ENCODE measurements at places on chromosomes 2 and 18.
A peak's percentile ranks its signal among the peaks of the same experiment; 100 is the strongest.

GRCh38 chr2:159905926-159906714, 108.1 kb upstream of the CD302 start:
- DNase-seq: no peak
- H3K4me1 ChIP-seq: peaks cover 15% of the 10 kb centered on the region
- H3K27ac ChIP-seq: no peak overlapping the region
- peaks cover 10% of the 10 kb centered on the region for H3K27me3 ChIP-seq
- H3K4me3 ChIP-seq: no peak overlapping the region
- no peaks in the 10 kb centered on the region for H3K36me3 ChIP-seq

- peaks cover 41% of the 10 kb centered on the region for H3K36me3 ChIP-seq
- H3K4me3 ChIP-seq: no peak overlapping the region
- peaks cover 9% of the 10 kb centered on the region for H3K4me1 ChIP-seq
- H3K27ac ChIP-seq: no peak overlapping the region
- DNase-seq: peak; percentile 13
These were observed 15.0 kb downstream of the KANSL3 start for GRCh38 chr2:96623116-96623515.

DNA sequence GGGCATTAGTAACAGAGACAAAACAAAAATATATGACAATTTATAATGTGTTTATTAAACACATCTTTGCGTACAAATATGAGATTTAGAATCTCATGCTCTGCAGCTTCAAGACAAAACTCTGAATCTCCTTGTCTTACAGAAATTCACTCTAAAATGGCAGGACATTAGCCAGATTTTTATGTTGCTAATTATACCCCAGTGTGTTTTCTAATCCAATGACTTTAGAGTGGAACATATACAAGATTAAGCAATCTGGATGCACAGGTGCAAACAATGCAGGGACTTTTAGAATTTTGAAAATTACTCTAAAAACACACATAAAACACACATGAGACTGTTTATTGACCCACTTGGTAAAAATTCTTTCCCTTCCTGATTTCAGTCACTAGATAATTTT, 85.9 kb downstream of the CALCRL start:
- no peak overlapping the region for H3K4me3 ChIP-seq
- DNase-seq: no peak
- no peak overlapping the region for H3K27ac ChIP-seq
- no peaks in the 10 kb centered on the region for H3K36me3 ChIP-seq
- H3K27me3 ChIP-seq: no peaks in the 10 kb centered on the region
- no peaks in the 10 kb centered on the region for H3K4me1 ChIP-seq

DNA sequence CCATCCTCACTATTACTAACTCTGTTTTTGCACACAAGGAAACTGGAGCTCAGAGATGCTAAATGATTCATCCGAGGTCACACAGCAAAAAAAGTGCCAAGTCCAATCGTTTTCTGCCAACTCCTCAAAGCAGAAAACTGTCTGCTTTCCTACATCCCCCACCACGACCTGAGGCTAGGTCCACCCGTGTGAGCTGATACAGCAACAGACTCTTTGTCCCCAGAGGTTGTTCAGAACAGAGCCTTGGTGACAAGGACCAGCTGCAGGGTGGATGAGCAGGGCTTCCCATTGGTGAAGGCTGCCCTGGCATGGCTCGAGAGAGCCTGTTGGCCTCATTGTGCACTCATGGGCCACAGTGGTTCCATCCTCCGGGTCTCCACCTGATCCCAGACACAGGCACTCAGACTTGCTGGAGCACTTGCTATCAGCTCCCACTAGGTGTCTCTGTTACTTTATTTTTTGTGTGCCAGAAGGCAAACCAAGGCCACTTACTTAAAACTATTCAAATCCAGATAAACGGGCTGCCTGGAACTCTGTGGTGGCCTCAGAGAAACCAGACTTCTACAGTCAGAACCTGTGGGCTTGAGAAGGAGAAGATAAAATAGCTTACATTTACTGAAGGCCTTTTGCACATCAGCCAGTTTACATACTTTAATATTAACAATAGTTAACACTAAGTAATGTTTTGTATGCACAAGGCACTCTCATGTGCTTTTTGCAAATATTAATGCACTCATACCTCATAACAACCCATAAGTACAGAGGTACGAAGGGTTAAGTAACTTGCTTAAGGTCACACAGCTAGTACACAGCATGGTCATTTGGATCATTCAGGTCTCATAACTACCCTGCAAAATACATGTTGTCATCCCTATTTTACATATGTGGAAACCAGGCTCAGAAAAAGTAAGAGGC, 62.9 kb upstream of the CTIF start:
- peaks cover 12% of the 10 kb centered on the region for H3K27me3 ChIP-seq
- no peak overlapping the region for H3K4me3 ChIP-seq
- no peak overlapping the region for H3K27ac ChIP-seq
- H3K36me3 ChIP-seq: no peaks in the 10 kb centered on the region
- DNase-seq: peak; percentile 80

- no peak overlapping the region for H3K4me3 ChIP-seq
- H3K4me1 ChIP-seq: peaks cover 1% of the 10 kb centered on the region
- no peaks in the 10 kb centered on the region for H3K36me3 ChIP-seq
- no peak for DNase-seq
- no peaks in the 10 kb centered on the region for H3K27me3 ChIP-seq
- no peak overlapping the region for H3K27ac ChIP-seq
These were observed 25.4 kb downstream of the SLC40A1 start for GRCh38 chr2:189555232-189555631.

DNA sequence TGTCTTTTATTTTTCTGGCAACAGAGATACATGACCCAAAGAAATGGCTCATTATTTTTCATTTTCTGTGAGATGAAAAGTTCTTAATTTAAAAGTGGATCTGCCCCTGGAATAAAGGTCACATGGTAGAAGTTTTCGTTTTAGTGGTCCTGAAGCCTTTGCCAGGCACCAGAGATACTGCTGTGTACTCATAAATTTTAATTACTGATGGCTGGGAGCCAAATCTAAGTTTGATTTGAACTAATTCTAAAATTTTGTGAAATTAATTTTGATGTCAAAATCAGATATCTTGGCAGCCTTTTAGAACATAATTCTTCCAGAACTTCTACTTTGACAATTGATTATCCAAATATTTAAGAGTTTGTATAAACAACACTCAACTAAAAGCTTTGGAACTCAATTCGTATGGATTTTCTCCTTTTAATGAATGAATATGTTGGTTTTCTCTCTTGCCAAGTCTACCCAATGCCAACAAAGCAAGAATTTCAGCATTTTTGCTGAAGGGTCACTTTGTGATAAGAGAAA, 128.5 kb upstream of the SP5 start:
- no peak for DNase-seq
- H3K4me3 ChIP-seq: no peak overlapping the region
- no peak overlapping the region for H3K27ac ChIP-seq

DNA sequence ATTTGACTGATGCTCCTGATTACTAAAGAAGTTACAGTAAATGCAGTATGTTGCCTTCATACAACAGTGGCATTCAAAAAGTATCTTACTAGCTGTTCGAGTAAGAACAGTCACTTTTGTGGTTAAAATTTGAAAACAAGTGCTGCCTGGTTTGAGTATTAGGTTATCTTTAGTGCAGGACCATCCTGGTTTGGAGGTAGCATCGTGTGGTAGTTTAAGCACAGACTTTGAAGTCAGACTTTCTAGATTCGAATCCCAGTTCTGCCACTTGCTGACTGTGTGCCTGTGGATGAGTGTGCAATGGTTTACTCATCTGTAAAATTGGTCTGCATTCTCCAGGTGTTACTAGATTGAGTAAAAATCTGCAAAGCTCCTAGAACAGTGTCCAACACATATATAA, 96.8 kb downstream of the SGPP2 start:
- H3K36me3 ChIP-seq: no peaks in the 10 kb centered on the region
- H3K4me3 ChIP-seq: no peak overlapping the region
- no peak overlapping the region for H3K27ac ChIP-seq
- H3K4me1 ChIP-seq: peaks cover 2% of the 10 kb centered on the region
- peaks cover 5% of the 10 kb centered on the region for H3K27me3 ChIP-seq
- no peak for DNase-seq

- no peak overlapping the region for H3K27ac ChIP-seq
- no peak overlapping the region for H3K4me3 ChIP-seq
- no peaks in the 10 kb centered on the region for H3K27me3 ChIP-seq
- no peak for DNase-seq
- H3K4me1 ChIP-seq: no peaks in the 10 kb centered on the region
These were observed 19.4 kb downstream of the CHMP3 start for GRCh38 chr2:86543793-86544192.

DNA sequence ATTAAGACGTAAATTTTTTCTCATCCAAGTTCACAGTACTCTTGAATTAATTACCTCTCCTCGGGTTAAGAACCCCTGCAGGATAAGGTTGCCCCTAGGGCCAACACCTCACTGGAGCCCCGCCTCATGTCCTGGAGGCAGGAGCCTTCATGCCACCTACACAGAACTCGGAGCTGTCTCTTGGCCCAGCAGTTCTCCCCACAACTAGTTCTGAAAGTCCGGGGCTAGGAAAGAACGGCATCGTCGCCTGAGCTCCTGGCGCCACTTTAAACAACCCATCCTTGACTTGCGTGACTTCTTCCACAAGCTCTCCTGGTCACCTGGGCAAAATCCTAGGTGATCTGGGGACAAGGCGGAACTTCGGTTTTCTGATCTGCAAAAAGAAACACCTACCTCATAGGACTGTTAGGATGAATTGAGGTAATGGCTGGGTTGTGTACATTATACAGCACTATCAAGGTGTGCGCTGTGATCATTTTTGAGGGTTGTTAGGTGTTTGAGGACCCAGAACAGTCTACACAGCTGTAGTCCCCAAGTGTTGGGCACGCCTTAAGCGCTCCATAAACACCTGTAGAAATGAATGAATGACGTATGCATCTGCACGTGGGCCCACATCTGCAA, 641 bp upstream of the ITGA6 start:
- no peak overlapping the region for H3K27ac ChIP-seq
- DNase-seq: no peak
- H3K36me3 ChIP-seq: no peaks in the 10 kb centered on the region
- H3K4me3 ChIP-seq: peak overlapping the region; percentile 70
- H3K4me1 ChIP-seq: peaks cover 9% of the 10 kb centered on the region

DNA sequence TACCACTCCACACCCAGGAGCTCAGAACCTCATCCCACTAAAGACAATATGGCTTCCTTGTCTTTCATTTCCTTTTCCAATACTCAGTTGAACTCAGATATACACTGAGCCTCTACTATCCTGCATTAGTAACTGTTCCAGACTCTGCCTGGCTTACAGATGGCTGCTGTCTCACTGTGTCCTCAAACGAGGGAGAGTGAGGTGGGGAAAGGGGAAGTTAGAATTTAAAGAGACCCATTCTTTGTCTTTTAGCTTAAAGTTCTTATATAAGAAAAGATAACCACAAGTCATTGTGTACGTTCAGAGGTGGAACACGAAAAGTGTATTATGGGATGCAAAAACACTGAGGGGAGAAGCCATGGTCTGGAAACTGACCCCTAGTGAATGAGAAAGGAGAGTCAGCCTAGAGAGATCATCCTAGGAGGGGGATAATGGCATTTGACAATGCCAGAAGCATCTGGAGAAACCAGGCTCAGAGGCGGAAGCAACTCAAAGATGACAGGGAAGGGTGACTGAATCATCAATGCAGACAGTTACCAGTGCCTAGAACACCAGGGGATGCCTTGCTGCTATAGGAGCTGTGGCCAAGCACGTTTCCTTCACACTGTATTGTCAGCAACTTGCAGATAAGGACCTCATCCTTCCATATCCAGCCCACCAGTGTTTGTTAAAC, 170.7 kb downstream of the CYRIA start:
- H3K27ac ChIP-seq: no peak overlapping the region
- no peaks in the 10 kb centered on the region for H3K36me3 ChIP-seq
- DNase-seq: no peak
- no peak overlapping the region for H3K4me3 ChIP-seq
- H3K27me3 ChIP-seq: peaks cover 10% of the 10 kb centered on the region

DNA sequence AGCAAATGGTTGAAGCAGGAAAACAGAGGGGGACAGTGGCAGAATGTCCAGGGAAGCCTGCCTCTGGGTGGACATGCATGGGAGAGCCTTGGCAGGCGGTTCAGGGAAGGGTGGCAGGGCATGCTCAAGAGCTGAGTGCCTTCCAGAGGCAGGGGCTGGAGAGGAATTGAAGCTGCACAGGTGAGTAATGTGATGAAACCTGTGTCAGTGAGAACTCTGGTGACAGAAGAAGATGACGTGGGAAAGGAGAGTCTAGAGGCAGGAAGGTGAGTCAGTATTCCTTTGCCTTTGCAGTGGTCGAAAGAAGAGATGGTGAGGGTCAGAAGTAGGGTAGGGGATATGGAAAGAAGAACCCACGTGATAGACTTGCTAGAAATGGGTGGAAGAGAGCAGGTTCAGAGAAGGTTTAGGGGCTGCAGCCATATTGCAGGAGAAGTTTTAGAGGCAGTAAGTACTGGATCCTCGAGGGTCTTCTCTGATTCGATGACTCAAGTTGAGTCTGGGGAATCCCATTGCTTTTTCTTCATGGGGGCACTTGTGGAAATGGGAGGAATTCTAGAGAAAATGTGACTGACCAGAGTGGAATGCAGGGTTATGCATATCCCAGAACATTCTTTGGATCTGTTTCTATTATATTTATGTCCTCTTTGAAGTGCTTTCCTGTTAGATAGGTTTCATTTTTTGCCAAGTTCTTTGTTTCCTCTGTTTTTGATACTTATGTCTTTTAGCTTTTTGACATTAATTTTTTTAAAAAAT, 37.4 kb downstream of the TMEM87B start:
- peak overlapping the region; percentile 94 for H3K27ac ChIP-seq
- peaks cover 4% of the 10 kb centered on the region for H3K4me1 ChIP-seq
- no peaks in the 10 kb centered on the region for H3K27me3 ChIP-seq
- DNase-seq: peak; percentile 72
- H3K4me3 ChIP-seq: no peak overlapping the region

DNA sequence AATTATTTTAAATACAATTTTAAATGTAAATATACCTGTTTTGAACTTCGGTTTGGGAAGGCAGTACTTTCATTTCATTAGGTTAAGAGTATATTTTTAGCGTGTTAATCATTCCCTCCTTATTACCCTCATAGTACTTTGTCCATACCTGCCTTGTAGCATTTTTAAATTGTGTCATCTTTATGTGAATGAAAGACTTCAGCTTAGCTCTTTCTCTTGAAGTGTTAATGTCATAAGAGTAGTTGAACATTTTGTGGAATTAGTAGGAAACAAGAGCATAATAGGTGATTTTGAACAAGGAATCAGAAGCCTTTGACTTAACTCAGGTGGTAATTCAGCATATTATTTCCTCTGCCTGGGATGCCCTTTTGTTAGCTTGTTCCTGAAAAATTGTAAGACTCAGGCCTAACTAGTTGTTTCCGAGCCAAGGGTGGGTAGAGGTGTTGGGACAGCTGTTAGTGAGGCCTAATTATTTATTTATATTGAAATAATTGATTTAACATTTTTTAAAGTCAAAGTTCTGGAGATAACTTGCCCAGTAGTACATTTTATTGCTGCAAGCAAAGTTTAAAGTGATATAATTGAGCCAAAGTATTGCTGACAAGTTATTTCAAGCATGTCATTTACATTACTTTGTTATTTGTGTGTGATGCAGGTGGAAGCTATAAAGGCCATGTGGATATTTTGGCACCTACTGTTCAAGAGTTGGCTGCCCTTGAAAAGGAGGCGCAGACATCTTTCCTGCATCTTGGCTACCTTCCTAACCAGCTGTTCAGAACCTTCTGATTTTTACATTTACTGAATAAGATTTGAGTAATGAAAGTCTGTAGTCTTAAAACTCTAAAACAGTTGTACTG, 38.7 kb downstream of the DDX1 start:
- no peaks in the 10 kb centered on the region for H3K27me3 ChIP-seq
- no peak overlapping the region for H3K27ac ChIP-seq
- no peak for DNase-seq
- H3K4me3 ChIP-seq: no peak overlapping the region
- peaks cover 97% of the 10 kb centered on the region for H3K36me3 ChIP-seq

Data from mesenchymal stem cell (in vitro differentiated cells and primary cell).